ENCODE measurements at places on chromosomes 6 and 20. TPM values are rescaled to one million over a fixed set of nuclear protein-coding genes. Genes with fewer than 3 reads are reported as not detected.

The RNF39 gene
- total RNA-seq = not detected

The BTNL2 gene
- not detected for total RNA-seq

The FAM83C gene
- not detected for total RNA-seq

The CEP162 gene
- total RNA-seq = 8.7 TPM

The PLEKHG1 gene
- total RNA-seq = 38.9 TPM

The NSFL1C gene
- total RNA-seq = 44.3 TPM

The ARFGEF3 gene
- total RNA-seq = 8.2 TPM

The PACSIN1 gene
- total RNA-seq = not detected

The PRR3 gene
- total RNA-seq = 4.0 TPM

The ERVFRD-1 gene
- total RNA-seq = not detected

The GPR63 gene
- 0.11 TPM for total RNA-seq

All from pulmonary artery endothelial cell (primary cell).